ENCODE measurements at places on chromosomes 5 and 9. TPM values are rescaled to one million over a fixed set of nuclear protein-coding genes. Genes with fewer than 3 reads are reported as not detected.

Gene MEF2C
- polyA plus RNA-seq = 32.0 TPM

Gene C9orf50
- not detected for polyA plus RNA-seq

Gene GPR151
- not detected for polyA plus RNA-seq

Gene CCDC192
- polyA plus RNA-seq = 0.19 TPM

Gene CCL28
- polyA plus RNA-seq = 0.15 TPM

Gene PGGT1B
- 2.7 TPM for polyA plus RNA-seq

GRCh38 chr9:111910428-111910827 is 13.8 kb downstream of the UGCG start:
- DNase-seq = no peak

DNA sequence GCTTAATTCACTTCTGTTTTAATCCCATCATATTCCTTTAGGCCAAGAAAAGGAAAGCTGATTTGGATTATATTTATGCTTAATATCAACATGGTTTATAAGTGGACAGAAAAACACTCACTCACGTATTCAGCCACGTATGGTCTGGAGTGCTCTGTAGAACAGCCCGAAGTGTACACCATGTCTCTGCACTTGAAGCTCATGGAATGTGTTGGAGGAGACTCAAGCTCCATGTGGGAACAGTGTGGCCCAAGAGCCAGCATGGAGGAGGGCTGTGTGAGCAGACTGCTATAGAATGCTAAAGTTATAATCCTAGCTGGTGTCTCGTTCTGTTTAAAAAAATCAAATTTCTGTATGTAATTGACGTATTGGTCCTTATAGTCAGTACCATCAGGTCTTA is 32.9 kb downstream of the OTULINL start:
- no peak for DNase-seq

DNA sequence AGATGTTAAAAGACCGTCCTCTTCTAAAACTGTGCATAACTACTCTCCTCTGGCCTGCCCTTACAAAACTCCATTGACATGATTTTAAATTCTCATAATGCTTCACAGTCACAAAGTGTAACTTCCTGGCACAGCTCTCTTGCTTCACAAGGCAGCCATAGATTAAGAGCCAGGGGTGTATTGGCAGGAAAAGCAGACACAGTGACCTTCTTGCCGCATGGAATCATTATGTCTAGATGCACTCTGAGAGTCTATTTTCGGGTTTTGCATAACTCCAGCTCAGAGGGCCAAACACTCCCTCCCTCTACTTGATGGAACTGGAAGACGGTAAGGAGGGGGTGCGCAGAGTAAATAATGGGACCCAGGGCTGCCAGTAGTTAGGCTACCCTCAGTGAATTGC is 110.1 kb downstream of the MARCHF3 start:
- no peak for DNase-seq

DNA sequence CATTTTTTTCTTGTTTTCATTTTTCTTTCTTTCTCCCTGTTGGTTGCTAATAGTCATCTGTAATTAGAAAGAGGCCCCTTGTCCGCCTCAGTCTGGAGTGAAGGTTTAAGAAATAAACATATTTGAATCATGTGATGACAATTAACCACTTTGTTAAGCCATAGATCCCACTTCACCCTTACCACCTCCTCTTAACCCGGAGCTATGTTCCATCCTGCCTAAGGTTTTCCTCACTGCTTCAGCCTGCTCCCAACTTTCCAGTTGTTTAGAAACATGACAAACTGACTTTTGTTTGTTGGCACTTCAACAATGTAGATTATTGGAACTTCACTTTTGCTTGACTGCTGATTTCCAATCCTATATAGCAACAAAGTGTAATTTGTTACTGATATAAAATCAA is 37.4 kb upstream of the SSBP2 start:
- DNase-seq = no peak

DNA sequence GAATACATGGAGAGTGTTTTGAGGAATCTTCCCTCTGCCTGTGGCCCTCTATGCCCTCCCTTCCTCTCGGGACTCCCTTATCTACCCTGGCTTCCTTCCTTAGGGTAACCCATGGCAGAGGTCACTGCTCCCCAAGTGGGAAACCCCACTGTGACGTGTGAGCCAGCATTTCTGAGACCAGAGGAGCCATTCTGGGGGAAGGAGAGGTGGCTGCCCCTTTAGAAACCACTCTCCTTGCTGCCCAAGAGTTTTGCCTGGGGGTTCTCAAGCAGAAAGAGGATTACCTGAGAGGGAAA is 23.1 kb downstream of the CCNJL start:
- DNase-seq = no peak

- DNase-seq = no peak
These were observed 409.4 kb downstream of the DMRTA1 start for GRCh38 chr9:22855980-22856379.

DNA sequence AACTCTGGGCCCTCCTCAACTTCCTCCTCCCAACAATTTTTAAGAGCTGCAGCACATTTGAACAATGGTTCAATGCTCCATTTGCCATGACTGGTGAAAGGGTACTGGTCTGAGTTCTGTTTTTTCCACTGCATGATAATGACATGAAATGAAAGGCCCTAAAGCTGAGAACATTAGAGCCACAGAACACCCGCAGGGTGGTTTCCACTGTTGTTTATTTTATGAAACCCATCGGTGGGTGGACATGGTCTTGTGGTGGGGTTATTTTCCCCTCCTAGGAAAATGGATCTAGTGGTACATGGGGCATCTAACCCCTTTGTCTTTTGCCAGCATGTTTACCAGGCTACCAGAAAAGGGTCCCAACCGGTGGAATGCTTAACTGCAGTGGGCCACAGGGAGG is 71.8 kb downstream of the SMARCA2 start:
- DNase-seq = no peak

- DNase-seq = peak; percentile 51
These were observed 1.1 kb upstream of the SPRY4 start for GRCh38 chr5:142325725-142326479.

GRCh38 chr5:4230786-4231641 is 635.4 kb downstream of the IRX1 start:
- DNase-seq = no peak

GRCh38 chr5:114467729-114468128 is 105.9 kb downstream of the KCNN2 start:
- no peak for DNase-seq

DNA sequence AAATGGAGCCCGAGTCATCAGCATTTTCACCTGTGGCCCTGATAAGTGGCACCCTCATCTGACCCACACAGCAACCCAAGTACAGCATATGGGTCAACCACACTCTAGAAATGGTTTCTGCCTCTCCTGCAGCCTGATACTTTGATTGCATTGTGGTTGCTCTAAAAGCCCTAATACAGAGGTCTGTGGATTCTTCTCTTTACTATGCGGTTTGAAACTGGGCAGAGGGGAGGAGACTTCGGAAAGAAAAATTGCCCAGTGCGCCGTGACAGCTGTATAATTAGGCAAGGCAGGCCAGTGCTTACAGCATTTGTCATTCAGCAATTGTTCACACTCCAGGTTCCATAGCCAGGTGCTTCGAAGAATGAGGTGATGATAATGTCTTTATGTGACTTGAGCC is 361.0 kb downstream of the NFIB start:
- no peak for DNase-seq

DNA sequence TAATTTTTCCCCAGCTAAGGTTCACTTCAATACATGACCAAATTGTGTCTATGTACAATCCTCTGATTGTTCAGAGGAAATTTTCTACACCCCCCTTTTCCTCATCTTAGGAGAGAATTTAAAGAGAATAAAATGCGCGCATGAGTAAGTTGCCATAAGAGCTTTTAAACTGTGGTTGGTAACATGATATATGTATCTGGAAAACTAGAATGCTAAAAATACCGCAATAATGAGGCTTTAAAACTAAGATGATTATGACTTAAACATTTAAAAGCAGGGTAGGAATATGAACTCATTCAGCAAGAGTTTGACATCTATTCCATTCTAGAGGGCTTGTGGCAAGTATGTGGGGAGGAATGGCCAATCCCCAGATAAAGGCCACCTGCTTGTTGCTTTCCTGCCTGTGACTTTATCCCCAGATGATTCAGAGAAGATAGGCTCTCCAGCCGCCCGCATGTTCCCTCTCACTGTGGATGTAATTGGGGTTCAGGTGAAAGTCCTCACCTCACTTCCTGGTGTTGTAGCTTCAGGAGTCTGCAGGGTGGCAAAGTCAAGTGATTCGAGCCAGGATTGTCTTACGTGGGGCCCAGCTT is 26.5 kb upstream of the BASP1 start:
- DNase-seq = no peak

GRCh38 chr5:156534085-156534484 is 207.1 kb downstream of the SGCD start:
- no peak for DNase-seq

- DNase-seq = no peak
These were observed 41.0 kb downstream of the ALDH1A1 start for GRCh38 chr9:72911816-72912215.

Data from psoas muscle (tissue), 8 donors.